ENCODE measurements at places on chromosomes 2 and 18.

- DNase-seq: peak; percentile 52
These were observed 1.3 kb downstream of the DUSP2 start for GRCh38 chr2:96143848-96144480.

DNA sequence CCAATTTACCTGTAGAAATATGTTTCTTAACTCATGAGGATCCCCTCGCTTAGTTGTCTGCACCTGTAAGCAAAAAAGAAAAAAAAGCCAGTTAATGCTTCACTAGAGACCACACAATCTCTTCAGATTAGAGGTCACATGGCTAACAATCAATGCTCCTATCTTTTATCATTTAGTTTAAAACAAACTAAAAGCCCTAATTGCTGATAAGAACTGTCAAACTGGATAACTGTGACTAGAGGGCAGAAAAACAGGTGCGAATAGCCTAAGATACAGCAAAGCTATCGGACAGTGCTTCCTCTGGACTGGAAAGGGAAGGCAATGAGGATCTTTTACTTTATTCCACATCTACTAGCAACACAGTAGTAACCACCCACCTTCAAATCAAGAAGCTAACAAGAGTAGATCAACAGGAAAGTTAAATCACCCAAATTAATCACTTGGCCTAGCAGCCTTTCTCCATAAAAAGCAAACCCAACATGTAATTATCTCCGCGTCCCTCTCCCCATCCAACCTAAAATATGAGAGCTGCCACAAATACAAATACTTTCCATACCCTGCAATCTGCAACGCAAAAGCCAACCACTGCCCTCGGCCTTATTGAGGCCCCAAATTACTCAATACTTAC lies 734 bp downstream of the SLC25A12 start:
- no peak for DNase-seq

DNA sequence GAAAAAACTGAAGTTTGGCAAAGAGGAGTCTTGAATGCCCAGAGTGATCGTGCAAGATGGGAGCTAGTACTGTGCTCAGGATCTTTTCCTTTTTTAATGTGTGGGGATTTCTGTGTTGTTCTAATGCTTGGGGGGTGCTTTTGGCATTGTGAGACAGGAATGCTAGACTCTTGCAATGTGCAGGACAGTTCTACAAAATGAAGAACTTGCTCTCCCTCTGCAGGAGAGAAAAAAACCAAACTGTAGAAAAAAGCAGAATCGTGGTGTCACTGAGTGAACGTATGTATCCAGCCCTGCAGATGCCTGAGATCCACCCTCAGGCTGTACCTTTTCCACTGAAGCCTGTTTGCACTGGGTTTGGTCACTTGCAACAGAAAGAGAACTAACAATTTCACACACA lies 12.1 kb upstream of the TTC39C start:
- peak; percentile 39 for DNase-seq

DNA sequence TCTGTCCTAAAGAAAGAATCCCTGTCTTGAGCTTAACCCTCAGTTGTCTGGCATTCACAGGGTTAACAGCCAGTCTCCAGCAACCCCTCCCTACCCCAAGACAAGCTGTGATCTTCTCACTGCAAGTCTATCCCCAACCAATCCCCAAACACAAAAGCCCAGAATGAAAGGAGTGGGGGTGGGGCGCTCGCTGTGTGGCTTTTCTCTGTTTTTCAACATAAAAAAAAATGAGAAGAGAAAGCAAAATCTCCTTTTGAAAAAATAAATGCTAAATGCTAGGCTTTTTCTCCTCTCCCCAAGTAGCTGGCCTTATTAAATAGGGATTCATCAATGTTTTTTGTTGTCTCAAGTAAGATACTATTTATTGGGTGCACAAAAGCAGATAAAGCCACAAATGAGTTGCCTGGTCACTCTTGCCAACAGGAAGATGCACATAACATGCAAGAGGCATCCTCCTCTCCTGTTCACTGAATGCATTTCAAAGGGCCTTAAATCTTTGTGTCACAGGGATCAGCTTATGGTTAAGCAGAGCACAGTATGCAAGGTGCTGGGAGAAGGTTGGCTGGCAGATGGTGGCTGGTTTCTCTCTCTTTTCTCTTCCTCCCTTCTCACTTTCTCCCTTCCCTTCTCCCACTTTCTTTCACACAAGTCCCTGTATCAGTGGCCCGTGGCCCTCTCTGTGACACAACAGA lies 225.6 kb downstream of the CMPK2 start:
- DNase-seq: no peak

DNA sequence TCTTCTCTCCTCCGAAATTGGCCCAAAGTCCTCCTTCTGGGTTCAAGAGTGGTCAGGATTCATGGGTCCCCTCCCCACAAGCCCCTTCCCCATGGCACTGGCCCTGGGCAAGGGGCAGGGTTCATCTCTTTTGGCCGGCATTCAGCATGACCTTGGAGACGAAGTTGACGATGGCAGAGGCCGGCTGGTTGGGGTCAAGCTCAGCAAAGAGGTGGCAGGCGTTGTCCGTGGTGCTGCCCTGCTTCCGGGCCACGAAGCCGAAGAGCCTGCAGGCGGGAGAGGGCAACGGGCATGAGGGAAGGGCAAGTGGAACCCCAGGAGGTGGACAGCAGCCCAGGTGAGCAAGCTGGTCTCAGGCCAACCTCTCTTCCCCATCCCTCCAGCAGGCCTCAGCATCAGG lies 198.5 kb downstream of the TNS1 start:
- DNase-seq: no peak

- no peak for DNase-seq
These were observed 116.9 kb downstream of the LYPD6B start for GRCh38 chr2:149155196-149155969.

GRCh38 chr2:143946436-143947391 lies 573.2 kb downstream of the ZEB2 start:
- no peak for DNase-seq

DNA sequence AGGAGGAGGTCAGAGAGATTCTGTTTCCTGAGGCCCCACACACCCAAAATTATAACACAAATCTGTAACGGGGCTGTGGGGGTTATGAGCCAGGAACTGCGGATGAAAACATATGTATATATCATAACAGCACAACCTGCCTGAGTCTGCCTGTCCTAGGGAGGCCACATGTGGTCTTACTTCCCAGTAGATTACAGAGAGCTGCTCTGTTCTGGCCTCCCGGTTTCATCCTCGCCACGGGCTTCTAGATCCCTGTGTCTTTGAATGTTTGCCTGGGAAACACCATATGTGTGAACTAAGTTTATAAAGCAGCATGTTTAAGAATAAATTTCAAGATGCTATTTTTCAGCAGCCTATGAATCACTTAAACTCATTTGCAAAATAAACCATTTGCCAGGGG lies 124.0 kb downstream of the TMEM200C start:
- no peak for DNase-seq

DNA sequence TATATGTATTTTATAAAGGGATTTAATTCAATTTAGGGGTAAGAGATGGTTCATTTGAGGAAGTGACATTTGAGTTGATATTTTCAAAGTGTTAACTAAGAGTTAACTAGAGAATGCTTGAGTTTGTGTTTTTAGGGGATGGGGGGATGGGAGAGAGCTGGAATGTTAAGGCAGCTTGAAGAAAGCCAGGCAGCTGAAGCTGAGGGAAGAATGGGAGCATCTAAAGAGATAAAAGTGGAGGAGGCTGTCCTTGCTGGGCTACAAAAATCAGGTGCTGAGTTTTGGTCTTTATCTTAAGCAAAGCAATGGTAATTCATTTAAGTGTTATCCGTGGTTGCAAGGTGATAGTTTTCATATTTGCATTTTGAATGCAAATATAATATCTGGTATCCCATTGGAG lies 9.2 kb downstream of the CHST9 start:
- no peak for DNase-seq

DNA sequence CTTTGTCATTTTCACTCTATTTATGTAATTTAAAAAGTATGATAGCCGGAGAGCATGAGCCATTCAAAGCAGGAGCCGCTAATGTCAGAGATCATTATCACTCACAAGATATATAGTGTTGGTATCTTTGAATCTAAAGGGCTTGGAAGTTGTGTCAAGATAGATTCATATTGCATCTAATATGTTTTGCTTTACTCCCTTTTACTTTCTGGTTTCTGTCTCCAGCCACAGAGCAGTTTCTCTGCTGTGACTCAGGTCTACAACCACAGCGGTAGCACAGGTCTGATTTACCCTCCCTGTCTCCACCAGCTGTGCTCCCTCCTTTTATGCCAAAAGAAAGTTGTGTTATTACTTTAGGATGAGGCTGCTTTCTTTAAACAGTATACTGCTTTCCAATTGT lies 424.0 kb downstream of the ARHGAP15 start:
- no peak for DNase-seq

GRCh38 chr2:10738192-10738591 lies 16.8 kb downstream of the ATP6V1C2 start:
- no peak for DNase-seq

GRCh38 chr2:126787289-126787688 lies 111.4 kb upstream of the TEX51 start:
- no peak for DNase-seq

DNA sequence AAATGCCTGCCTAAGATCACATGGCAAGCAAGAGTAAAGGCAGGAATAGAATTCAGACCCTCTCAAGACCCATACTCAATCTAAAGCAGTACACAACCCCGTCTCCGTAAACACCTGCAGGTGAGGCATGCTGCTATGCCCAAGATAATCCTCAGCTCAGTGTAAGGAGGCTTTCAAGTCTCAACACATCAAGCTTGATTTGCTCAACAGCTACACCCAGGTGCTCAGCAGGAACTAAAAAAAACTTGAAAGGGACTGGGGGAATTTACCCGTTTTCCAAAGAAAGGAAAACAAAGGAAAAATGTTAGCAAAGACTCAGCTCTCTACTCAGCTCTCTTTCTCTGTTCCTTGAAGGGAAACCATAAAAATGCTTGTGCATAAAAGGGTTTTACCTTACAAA lies 301.8 kb downstream of the C1D start:
- no peak for DNase-seq

DNA sequence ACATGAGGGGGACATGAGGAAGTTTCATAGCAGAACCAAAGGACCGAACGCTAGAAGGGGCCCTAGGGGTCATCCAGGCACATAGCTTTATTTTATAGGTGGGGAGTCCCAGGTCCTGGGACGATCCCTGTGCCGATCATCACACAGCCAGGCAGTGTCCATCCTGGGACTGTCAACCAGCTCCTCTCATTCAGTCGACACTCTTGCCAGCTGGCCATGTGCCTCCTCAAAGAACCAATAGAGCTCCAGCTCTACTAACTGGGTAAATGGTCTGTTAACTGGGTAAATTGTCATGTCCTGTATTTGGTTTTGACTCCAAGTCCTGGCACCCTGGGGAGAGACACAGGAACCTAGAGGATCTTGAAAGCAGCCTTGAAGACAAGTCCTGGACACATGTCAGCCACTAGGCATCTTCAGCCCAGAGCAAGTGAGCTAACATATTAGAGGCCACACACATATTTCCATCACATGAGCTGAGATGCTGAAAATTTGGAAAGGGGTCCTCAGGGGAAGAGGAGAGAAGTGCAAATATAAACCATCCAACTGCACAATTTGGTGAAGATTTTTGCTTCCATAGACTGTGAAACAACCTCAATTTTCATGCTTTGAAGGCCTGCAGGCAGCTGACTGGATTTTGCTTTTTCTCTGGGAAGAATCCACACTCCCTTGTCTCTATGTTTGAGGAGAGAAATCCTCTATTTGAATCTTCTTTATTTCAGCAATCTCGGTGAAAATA lies 361.1 kb upstream of the SLC14A2 start:
- no peak for DNase-seq

- DNase-seq: no peak
These were observed 101.0 kb downstream of the BCL2L11 start for GRCh38 chr2:111221701-111222100.

DNA sequence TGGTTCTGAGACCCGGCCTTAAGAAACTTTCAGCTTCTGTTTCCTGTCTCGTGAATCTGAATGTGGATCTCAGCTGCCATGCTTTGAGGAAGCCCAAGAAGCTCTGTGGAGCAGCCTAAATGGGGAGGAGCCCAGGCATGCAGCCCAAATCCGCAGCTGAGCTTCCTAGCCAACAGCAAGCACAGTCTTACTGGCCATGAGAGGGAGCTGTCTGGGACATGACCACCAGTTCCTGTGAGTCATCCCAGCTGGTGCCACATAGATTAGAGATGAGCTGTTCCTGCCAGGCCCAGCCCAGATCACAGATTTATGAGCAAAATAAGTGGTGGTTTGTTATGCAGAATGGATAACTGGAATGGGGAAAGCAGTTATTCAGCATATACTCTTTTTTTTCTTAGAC lies 224.4 kb upstream of the APCDD1 start:
- DNase-seq: no peak

DNA sequence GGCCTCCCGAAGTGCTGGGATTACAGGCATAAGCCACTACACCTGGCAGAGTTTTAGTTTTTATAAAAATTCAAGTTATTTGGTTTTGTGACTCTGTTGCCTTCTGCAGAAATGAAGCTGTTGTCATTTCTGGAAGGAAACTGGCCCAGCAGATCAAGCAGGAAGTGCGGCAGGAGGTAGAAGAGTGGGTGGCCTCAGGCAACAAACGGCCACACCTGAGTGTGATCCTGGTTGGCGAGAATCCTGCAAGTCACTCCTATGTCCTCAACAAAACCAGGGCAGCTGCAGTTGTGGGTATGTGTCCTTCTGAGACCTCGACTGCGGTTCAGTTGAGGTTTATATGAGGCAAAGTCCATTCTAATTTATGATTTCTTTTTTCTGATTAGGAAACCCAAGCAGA lies 7.2 kb downstream of the MTHFD2 start:
- DNase-seq: peak; percentile 39

DNA sequence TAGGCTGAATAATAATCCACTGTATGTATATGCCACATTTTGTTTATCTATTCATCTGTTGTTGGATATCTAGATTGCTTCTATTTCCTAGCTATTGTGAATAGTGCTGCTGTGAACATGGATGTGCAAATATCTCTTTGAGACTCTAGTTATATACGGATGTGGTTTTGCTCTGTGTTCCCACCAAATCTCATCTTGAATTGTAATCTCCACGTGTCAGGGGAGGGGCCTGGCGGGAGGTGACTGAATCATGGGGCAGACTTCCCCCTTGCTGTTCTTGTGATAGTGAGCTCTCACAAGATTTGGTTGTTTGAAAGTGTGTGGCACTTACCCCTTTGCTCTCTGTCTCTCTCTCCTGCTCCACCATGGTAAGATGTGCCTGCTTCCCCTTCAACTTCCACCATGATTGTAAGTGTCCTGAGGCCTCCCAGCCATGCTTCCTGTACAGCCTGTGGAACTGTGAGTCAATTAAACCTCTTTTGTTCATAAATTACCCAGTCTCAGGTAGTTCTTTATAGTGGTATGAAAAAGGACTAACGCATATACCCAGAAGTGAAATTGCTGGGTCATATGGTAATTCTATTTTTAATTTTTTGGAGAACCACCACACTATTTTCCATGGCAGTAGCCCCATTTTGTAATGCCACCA lies 86.1 kb upstream of the UPP2 start:
- peak; percentile 20 for DNase-seq

DNA sequence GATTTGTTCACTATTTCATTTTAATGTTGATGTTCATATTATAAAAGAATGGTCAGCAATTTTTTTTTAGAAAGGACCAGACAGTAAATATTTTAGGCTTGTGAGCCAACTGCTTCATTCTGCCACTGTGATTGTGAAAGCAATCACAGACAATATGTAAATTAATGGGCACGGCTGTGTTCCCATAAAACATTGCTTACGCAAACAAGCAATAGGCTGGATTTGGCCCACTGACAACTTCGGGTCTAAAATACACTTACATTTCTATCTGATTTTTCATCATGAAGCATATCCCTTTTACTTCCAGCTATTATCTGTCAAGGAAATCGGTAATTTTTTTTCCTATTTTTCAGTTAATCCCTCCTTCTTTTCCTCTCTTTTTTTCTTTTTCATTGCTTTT lies 182.2 kb upstream of the CDH2 start:
- no peak for DNase-seq

GRCh38 chr2:218832081-218832480 lies 478 bp upstream of the PRKAG3 start:
- DNase-seq: no peak

- no peak for DNase-seq
These were observed 683.0 kb upstream of the PKDCC start for GRCh38 chr2:41364842-41365241.

Measured in CD4-positive, alpha-beta T cell treated with Interleukin-17A for 1 hour (primary cell).